ENCODE measurements at places on chromosomes 5 and 9.

DNA sequence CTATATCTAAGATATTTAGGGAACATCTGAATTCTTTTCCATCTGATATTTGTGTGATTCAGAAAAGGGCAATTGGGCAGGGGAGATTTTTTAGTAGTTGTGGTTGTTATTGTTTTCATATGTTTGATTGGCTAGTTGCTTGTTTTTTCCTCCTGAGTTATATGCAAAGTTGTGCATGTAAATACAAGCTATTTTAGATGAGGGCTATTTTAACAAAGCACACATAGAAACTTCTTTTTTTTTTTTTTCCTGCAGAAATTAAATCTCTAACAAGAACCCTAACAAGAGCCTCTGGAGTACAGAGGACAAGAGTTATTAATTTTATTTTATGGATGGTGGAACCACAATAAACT is 559.1 kb downstream of the CETN3 start:
- DNase-seq = no peak

DNA sequence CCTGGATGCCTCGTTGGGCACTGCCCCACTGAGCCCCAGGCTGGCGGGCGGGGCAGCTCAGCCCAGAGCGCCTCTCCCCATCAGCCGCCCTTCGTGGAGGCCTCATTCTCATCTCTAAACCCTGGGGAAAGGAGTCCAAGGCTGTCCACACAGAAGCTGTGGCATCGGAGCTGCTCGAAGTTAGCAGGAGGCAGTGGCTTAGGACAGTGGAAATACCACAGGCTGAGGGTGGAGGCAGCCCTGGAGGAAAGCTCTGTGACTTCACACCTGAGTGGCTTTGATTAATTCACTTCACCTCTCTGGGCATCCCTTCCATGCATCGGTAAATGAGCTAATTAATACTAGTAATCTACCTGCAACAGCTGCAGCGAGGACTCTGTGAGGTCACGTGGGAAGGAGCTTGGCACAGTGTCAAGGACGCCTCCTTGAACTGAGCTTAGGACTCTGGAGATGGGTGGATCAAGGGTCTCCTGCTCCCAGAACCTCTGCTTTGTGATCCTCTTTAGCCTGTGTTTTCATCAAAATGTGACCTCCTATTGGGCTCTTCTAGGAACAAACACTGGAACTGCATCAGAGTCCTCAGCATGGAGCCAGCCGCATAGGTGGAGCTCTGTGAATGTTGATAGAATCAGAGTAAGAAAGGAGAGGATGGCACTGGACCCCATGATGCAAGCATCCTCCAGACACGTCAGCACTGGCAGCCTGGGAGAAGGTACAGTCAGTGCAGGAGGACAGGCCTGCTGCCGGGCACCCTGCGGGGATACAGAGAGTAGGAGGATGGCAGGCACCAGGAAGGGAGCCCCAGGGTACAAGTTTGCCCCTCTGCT is 842 bp upstream of the ANGPTL2 start:
- no peak for DNase-seq

GRCh38 chr5:57258052-57258451 is 84.2 kb downstream of the GPBP1 start:
- DNase-seq = no peak

DNA sequence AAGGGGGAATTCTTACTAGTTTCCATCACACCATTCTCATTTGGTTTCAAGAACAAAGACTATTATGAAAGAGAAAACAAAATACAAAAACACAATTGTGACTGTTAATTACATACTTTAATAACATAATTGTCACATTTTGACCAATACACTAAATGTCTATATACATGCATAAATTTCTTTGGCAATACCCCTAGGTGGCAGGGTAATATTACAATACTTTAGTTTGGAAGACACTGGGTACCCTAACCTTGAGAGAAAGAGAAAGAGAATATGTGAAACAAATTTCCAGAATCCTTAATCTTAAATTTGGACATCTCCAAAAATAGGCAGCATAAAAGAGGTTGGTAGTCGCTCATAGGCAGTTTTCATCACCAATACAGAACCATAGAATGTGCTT is 619.6 kb upstream of the ADAMTS16 start:
- DNase-seq = no peak

GRCh38 chr9:85890962-85891361 is 50.0 kb upstream of the NAA35 start:
- no peak for DNase-seq

GRCh38 chr5:76716456-76717157 is 681 bp downstream of the F2R start:
- peak; percentile 62 for DNase-seq

GRCh38 chr9:29548436-29548835 is 1975.2 kb upstream of the C9orf72 start:
- no peak for DNase-seq

GRCh38 chr9:110877374-110877773 is 160.9 kb downstream of the LPAR1 start:
- DNase-seq = no peak

DNA sequence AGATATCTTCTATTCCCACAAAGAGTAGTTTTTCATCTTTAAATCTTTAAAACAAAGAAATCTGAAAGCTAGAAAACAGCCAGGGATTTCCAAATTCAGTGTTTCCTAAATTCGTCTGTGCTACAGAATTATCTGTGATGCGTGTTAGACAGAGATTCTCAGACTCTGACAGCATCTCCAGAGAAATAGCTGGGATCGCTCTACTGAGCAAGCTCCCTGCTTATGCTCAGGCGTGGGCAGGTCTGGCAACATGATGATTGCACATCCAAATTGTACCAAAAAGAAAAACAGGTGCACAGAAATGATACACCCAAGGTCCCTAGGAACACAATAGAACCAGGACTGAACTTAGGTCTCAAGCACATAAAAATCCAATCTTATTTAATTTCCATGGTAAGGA is 22.8 kb upstream of the CRHBP start:
- no peak for DNase-seq

DNA sequence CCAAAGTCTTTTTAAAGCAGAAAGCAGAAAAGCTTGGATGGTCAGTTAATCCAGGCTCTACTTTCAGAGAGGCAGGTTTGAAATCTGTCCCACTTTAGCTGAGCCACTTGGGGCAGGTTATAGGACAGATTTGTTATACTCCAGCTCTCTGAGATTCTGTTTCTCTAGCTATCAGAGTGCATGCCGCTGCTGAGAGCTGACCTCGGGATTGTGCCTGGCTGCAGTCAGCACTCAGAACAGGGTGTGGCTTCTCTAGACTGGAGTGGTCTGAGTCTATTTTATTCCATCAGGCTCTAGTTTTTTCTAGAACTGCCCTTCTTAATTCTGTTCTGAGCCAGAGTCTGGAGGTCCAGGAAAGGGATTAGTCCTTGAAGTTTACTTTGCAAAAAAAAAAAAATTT is 67.7 kb downstream of the NDFIP1 start:
- no peak for DNase-seq

- no peak for DNase-seq
Observed at GRCh38 chr5:150117945-150118560, 31.7 kb upstream of the CSF1R start.

GRCh38 chr5:156718985-156719384 is 131.1 kb upstream of the PPP1R2B start:
- no peak for DNase-seq

GRCh38 chr5:56440871-56441740 is 208.0 kb upstream of the ANKRD55 start:
- no peak for DNase-seq

DNA sequence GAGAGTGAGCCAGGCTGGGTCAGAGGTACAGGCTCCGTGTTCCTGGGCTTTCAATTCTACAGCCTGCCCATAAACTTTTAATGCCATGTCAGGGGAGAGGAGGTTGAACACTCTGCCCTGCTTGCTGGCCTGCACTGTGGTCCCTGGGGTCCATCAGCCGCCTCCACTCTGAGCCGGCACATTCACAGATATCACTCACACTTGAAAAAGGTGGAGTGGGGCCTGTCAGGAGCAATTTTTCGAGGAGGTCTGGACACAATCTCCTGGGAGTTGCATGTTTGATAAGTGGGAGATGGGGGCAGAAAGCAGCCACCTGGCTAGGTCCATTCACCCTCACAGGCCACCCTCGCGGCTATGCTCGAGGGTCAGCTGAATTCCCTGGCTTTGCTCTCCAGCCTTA is 22.9 kb downstream of the S1PR3 start:
- no peak for DNase-seq

GRCh38 chr9:71721855-71722254 is 46.5 kb downstream of the CEMIP2 start:
- no peak for DNase-seq

GRCh38 chr5:464843-465590 is 22.0 kb downstream of the EXOC3 start:
- no peak for DNase-seq

DNA sequence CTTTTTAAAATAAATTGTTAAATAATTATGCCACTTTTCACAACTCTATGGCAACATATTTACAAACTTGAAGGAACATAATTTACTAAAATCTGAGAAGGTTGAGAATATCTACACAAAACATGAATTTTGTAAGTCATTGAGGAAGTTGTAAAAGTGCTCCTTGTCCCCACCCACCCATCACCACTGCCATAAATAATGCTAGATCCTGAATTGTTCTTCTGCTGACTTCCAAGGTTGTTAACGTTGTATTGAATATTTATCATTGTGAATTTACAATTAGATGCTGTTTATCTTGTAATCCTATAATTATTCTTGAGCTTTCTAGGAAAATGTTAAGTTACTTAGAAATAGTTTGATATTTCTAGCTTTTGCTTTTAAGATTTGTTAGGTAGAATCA is 908.0 kb upstream of the COX7C start:
- no peak for DNase-seq

DNA sequence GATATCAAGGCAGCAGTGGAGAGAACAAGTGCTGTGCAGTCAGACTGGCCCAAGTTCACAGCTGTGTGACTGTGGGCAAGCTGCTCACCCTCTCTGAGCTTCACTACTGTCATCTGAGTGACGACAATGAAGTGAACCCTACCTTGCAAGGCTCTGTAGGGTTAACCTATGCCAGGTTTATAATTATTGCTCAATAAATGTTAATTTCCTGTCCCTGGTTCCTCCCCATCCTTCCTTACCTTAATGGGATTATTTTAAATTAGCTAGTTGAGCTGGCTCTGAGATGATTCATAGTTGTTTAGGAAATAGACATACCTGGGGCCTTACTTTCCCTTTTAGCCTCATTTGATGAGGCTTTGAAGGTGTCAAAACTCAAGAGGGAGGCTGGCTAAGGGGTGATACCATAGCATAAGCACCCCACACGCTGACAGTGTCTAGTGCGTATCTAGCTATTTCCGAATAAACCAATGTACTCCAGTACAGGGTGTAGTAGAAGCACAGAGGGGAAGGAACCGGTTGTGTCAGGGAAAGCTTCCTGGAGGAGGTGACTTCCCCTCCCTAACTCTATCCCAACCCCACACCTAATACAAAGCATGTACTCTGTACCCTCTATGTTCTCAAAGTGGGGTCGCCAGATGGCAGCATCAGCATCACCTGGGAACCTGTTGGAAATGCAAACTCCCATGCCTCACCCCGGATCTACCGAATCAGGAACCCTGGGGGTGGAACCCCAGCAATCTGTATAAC is 63.3 kb upstream of the SLC25A51 start:
- DNase-seq = no peak

DNA sequence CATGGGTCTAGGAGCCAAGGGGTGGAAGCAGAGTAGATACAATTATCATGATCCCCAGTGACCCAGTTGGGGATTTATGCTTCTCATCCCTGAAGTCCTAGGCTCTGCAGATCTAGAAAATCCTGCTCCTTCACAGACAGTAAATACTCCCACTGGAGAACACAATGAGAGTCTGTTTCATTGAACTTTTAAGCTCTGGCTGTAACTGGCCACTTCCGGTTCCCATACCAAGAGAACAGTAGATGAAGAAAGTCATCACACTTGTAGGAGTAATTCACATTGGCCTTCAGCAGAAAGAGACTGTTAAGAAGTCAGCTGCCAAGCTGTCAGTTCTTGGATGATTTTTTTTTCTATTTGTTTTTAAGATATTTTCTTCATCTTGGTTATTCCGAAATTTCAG is 597.1 kb downstream of the ACTL7B start:
- no peak for DNase-seq

DNA sequence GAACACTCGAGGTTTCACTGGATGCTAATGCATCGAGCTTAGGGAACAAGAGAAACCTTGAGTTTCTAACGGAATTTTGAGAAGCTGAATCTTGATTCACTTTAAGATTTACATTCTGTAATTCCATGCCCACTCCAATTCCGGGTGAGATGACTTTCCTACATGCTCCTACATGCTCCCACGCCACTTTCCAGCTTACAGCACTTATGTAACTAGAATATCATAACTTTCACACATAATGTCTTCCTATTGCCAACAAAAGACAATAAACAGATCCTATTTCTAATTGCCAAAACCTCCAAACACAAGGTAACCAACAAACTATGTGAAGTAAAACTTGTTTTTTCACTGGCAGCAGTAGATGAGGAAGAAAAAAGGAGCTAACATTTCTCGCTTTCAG is 72.9 kb downstream of the ECPAS start:
- no peak for DNase-seq

- DNase-seq = no peak
Observed at GRCh38 chr5:57036761-57037160, 84.8 kb upstream of the MIER3 start.

GRCh38 chr5:168013546-168013945 is 277.9 kb upstream of the WWC1 start:
- no peak for DNase-seq

DNA sequence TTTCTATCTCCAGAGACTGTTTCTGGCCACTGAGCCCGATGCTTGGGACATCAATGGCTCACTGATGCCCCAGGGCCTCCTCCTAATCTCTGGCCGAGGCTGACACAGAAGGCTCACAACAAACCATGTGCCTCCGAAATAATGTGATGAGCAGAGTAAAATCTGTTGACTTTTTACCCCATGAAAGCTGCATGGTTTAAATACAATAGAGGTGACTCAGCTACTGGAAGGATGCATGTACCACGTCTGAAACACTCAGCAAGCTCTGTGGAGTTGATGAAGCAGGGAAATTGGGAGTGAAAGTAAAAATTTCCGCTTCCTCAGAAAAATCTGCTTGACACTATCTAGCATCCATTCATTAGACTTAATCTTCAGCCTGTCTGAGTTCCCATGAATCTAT is 111.1 kb upstream of the EQTN start:
- DNase-seq = no peak

GRCh38 chr9:79812507-79813257 is 240.9 kb downstream of the TLE4 start:
- DNase-seq = no peak

DNA sequence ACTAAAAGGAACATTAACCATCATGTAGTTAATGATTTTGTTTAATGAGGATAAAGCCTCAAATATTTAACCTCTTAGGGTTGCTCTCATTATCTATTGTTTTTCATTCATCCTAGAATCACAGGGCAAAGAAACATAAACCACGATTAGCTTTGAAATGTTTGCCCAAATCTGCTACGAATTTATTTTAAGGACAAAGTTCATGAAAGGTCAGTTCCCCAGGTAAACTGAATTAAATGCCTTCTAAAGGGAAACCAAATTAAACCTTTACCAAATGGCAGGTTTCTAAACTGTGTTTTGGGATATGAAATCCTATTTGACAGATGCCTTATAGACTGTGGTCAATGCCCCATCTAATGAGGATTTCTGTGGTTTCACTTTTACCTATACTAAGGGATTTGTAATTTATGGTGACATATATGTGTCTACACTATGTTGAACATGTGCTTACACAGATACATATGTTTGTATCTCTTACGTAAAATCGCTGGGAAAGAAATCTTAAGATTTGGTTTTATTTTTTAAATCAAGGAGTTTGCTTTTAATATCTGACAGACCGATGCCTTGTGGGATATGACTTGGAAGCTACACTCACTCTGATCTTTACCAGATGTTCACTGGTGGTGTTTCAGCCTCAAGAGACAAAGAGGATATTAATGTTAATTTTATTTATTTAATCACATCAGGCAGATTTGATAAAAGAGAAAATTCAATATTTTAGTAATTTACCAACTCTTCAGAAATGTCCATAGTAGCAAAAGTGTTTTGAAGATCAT is 188.4 kb downstream of the GLIS3 start:
- DNase-seq = no peak

Measured in activated CD8-positive, alpha-beta memory T cell treated with anti-CD3 and anti-CD28 coated beads for 24 hours (primary cell).